GM23248 (cell line): ENCODE measurements at places on chromosomes 4 and X. TPM values are rescaled to one million over a fixed set of nuclear protein-coding genes. Genes with fewer than 3 reads are reported as not detected.

- H3K4me3 ChIP-seq, result no peak overlapping the region
- no peaks in the 10 kb centered on the region for H3K36me3 ChIP-seq
- DNase-seq, result no peak
- no peaks in the 10 kb centered on the region for H3K4me1 ChIP-seq
- no peak overlapping the region for H3K27ac ChIP-seq
These were observed 61.9 kb downstream of the TET2 start for GRCh38 chr4:105208561-105208960.

DNA sequence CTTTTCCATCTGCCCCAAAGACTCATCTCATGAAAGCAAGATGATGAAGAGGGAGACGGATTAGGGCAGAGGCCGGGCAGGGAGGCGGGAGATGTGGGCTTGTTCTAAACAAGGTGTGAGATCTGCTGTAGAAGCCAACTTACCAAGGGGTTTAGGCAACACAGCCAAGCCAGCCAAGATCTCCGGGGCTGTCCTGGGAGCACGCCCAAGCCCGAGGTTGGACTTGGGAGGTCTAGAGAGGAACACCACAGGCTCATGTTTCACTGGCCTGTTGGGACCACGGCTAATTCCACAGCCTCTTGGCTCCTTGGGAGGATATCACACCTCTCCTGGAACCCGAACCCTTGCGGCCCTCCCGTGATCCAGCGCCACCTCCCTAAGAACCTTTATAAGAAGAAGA is 171.4 kb downstream of the CRLF2 start:
- H3K4me1 ChIP-seq, result no peaks in the 10 kb centered on the region
- DNase-seq, result no peak
- H3K36me3 ChIP-seq, result no peaks in the 10 kb centered on the region
- H3K27ac ChIP-seq, result no peak overlapping the region
- H3K4me3 ChIP-seq, result no peak overlapping the region

DNA sequence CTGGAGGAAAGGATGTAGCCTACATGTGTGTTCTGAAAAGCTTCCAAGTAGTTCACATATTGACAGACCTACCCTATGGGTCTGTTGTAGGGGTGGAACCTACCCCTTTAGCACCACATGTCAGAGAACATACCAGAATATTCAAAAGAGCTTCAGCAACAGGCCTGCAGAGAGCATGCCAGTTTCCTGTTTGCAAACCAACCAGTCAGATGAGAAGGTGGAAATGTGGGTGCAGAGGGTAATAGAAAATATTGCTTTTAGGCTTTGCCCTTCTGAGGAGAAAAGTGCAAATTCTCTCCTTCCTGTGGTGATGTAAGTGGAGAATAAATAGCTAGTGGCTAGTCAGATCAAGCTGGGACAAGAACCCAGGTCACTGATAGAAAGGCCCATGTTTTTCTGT is 16.4 kb downstream of the INTS6L start:
- H3K27ac ChIP-seq, result no peak overlapping the region
- H3K4me1 ChIP-seq, result no peaks in the 10 kb centered on the region
- DNase-seq, result no peak
- no peak overlapping the region for H3K4me3 ChIP-seq
- H3K36me3 ChIP-seq, result no peaks in the 10 kb centered on the region
- no peaks in the 10 kb centered on the region for H3K27me3 ChIP-seq

DNA sequence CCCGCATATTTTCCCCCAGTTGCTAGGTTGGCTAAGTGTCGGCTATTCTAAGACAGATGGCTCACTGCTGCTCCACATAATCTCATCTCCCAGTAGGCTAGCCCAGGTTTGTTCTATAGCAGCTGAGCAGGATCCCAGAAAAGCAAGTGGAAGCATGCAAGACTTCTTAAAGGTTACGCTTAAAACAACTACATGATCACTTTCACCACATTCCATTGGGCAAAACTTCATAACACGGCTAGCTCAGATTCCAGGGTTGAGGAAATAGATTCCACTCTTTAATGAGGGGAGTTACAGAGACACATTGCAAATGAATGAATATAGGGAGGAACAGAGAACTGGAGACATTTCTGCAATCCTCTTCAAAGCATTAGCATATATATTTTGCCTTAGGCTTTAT is 12.9 kb upstream of the RAB33B start:
- H3K27ac ChIP-seq, result no peak overlapping the region
- H3K4me1 ChIP-seq, result no peaks in the 10 kb centered on the region
- no peaks in the 10 kb centered on the region for H3K27me3 ChIP-seq
- no peak overlapping the region for H3K4me3 ChIP-seq
- H3K36me3 ChIP-seq, result peaks cover 22% of the 10 kb centered on the region; the same call in 1 of the 2 replicates

DNA sequence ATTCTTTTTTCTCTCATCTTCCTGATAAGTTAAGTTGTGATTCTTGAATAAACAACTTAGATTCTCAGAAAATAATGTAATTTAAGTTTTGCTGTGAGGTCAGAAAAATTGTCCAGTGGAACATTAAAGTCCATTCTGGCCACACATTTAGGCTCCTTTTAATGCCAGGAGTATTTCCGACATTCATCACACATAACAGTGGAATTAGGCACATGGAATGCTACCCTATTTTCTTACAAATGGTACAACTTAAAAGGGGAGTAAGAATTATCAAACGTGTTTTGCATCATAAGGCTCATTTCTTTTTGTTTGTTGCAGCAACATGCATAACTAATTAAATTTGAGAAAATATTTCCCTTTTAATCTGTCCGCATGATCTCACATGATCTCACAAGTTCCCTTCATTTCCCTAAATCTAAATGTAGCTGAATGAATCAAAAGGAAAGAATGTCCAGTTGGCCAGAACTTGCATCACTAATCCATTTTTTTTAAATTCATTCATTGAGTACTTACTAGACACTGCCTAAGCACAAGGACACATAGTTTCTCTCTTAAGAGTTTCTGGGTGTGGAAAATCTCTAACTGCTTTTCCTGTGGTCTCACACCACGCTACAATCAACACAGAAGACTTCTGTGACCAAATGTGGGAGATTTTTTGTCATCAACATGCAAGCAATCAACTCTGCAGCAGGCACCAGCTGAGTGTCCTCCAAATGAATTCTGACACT is 22.0 kb downstream of the SPARCL1 start:
- H3K4me3 ChIP-seq, result peak overlapping the region; percentile 52
- peak; percentile 91 for DNase-seq
- peak overlapping the region; percentile 83 for H3K27ac ChIP-seq
- H3K4me1 ChIP-seq, result peaks cover 25% of the 10 kb centered on the region
- H3K27me3 ChIP-seq, result no peaks in the 10 kb centered on the region

GRCh38 chrX:14948691-14949090 is 75.5 kb downstream of the MOSPD2 start:
- H3K27me3 ChIP-seq, result no peaks in the 10 kb centered on the region
- no peak overlapping the region for H3K4me3 ChIP-seq
- H3K4me1 ChIP-seq, result no peaks in the 10 kb centered on the region
- peak; percentile 28 for DNase-seq
- no peaks in the 10 kb centered on the region for H3K36me3 ChIP-seq

Gene PLAC8
- not detected in 2 replicates for total RNA-seq

Gene USO1
- total RNA-seq, result 117 and 208 TPM in 2 replicates
